Activated naive CD8-positive, alpha-beta T cell treated with anti-CD3 and anti-CD28 coated beads for 36 hours (primary cell): ENCODE measurements at places on chromosomes 13 and 19.
A peak's percentile ranks its signal among the peaks of the same experiment; 100 is the strongest.

GRCh38 chr19:32651729-32652140 lies 23.2 kb downstream of the ANKRD27 start:
- DNase-seq, result no peak

GRCh38 chr19:45047188-45047797 lies 8.4 kb downstream of the CLASRP start:
- no peak for DNase-seq

DNA sequence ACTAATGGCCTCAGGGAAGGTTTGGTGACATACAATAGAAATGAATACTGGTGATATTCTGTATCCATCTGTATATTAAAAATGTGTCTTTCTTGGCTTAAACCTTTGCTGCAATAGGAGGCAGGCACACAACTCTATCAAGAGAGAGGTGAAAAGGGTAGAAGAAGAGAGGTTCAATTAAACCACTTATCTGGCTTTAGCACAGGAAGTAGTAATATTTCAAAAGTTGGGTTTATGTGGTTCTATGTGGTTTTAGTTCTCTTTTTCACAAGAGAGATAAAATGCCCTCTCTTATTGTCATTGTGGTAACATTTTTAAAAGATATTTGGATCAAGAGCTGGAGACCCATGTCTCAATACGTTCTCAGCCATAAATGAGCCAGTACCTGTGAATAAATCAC lies 146.2 kb upstream of the FNDC3A start:
- DNase-seq, result no peak

- no peak for DNase-seq
These were observed 76.1 kb downstream of the SIPA1L3 start for GRCh38 chr19:37983153-37983552.

- no peak for DNase-seq
These were observed 4.2 kb downstream of the ADGRE5 start for GRCh38 chr19:14385492-14385891.

DNA sequence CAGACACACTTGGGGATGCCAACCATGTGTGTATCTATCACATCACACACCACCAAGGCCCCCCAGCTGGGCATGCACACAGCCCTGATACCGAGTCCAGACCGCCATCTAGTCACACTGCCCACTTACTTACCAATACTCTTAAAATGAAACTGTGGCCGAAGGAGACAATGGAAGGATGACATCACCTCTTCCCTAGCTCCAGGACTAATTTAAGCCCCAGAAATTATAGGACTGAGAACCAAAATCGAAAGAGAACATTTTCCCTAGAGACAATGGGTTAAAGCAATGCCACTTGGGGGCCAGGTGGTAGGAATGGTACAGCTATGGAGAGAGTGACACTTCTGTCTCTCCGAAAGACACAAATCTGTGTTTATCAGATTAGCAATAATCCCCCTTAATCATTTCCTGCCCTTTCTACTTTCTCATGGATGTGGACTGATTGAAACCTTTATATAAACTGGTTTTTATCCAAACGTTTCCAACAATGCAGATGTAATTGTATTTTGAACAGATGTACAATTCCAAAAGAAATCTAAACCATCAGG lies 663 bp upstream of the GGACT start:
- no peak for DNase-seq

- DNase-seq, result no peak
These were observed 84.4 kb downstream of the FAM216B start for GRCh38 chr13:42865768-42866102.

DNA sequence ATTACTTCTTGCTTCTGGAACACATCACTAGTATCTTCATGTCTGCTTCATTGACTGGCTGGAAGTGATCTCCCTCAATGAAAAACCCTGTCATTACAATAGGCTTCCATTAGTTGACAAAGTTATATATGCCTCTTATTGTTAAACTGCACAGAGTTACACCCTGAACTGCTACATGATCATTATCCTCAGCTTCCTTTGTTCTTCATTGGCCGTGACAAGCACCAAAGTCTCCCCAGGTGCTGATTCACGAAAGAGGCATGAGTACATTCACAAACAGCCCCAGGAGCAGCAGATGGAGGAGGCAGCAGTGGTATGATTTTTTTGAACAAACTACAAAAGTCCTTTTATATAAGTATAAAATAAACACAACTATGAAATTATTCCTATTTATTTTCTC lies 51.4 kb downstream of the VWA8 start:
- DNase-seq, result no peak

GRCh38 chr19:29379257-29380021 lies 146.4 kb upstream of the VSTM2B start:
- DNase-seq, result no peak

DNA sequence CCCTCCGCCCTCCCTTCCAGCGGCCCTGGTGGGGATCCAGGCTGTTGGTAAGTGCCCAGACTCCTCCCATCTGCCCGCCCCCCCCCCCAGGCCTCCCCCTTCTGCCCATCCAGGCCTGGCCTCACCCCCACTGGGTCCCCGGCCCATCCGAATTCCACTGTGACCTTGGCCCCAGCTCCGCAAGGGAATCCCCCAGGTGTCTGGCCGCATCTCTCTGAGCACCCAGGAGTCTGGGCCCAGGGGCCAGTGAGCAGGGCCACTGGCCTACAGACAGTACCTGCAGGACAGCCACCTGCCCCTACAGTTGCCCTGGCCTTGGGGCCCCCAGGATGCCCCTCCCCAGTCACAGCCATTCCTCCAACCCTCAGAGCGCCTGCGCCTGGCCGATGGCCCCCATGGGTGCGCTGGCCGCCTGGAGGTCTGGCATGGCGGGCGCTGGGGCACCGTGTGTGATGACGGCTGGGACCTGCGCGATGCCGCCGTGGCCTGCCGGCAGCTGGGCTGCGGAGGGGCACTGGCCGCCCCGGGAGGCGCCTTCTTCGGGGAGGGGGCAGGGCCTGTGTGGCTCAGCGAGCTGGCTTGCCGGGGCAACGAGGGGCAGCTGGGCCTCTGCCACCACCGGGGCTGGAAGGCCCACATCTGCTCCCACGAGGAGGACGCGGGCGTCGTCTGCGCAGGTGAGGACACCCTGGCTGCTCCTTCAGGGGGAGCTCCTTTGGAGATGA lies 912 bp downstream of the SSC5D start:
- no peak for DNase-seq

DNA sequence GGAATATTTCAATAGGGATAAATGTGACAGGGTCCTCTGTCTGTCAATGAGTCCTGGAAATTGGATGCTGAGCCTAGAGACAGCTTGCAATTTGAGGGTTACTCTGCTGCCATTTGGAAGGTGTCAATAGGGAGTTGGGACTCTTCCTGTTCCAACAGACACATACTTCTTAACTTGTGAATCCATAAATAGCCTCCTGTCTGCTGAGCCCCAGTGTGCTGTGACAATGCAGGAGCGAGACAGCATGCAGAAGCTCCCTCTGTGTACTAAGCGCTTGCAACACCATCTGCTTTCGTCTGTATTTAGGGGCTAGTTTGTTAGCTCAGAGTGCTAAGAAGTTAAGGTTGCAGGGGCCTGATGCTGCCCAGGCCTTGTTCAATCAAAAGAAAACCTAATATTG lies 58.5 kb upstream of the GPR12 start:
- DNase-seq, result no peak

DNA sequence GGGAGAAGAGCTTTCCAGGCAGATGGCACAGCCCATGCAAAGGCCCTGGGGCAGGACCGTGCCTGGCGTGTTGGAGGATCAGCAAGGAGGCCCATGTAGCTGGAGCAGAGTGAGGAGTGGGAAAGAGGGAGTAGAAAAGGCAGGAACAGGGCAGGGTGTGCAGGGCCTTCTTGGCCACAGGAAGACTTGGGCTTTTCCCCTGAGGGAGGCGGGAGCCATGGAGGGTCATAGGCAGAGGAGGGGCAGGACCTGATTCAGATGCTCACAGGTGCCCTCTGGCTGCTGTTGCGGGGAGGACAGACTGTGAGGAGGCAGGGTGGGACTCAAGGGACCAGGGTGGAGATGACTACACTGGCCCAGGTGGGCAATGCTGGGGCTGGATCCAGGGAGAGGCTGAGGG lies 13.8 kb upstream of the PTPRS start:
- DNase-seq, result peak; percentile 33

GRCh38 chr13:101401196-101401595 lies 15.1 kb downstream of the NALCN start:
- no peak for DNase-seq

DNA sequence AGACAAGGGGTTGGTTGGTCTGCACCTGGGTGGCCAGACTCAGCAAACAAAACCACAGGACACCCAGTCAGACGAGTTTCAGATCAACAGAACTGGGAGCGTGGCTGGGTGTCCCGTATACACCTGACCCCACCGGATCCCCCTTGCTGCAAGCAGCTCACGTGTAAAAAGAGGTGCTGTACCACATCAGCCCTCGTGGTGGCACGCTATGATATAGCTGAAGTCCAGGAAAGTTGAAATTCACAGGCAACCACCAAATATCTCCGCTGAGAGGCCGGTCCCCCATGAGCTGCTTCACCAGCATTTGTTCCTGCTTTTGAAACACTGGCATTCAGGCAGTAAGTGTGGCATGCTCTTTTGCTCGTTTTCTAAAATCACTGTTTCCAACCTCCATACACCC lies 92.3 kb downstream of the TUBA3C start:
- no peak for DNase-seq

DNA sequence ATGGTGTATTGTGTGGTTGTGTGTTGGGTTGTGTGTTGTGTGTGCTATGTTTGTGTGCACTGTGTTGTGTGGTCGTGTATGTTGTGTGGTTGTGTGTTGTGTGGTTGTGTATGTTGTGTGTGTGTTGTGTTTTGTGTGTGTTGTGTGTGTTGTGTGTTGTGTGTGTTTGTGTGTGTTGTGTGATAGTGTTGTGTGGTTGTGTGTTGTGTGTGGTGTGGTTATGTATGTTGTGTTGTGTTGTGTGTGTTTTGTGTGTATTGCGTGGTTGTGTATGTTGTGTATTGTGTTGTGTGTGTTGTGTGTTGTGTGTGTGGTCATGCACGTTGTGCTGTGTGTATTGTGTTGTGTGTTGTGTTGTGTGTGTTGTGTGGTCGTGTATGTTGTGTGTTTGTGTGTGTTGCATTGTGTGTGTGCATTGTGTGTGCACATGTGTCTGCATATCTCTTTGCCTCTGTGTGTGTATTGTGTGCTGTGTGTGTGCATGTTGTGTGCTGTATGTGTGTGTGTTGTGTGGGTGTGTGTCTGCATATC lies 2.9 kb downstream of the C3 start:
- DNase-seq, result no peak

DNA sequence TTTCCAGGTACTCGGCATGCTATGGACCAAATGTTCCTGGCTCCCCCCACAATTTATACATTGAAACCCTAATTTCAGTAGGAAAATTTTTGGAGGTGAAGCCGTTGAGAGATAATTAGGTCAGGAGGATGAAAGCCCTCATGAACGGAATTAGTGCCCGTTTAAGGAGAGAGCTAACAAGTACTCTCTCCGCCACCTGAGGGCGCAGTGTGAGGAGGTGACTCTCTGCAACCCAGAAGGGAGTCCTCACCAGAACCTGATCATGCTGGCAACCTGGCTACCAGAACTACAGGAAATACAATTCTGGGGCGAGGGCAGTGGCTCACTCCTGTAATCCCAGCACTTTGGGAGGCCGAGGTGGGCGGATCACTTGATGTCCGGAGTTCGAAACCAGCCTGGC lies 397.8 kb downstream of the SLITRK5 start:
- no peak for DNase-seq

- DNase-seq, result no peak
These were observed 19.8 kb upstream of the ZNF91 start for GRCh38 chr19:23415034-23415433.

DNA sequence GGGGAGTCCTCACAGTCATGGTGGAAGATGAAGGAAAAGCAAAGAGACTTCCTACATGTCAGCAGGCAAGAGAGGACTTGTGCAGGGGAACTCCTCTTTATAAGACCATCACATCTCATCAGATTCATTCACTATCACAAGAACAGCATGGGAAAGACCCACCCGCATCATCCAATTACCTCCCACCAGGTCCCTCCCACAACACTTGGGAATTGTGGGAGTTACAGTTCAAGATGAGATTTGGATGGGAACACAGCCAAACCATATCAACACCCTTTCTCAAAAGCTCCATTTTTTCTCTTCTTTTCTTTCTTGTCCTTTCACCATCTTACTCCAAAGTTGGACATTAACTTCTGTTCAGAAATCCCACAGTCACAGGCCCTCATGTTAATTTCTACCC lies 4.7 kb upstream of the LRP3 start:
- DNase-seq, result no peak

DNA sequence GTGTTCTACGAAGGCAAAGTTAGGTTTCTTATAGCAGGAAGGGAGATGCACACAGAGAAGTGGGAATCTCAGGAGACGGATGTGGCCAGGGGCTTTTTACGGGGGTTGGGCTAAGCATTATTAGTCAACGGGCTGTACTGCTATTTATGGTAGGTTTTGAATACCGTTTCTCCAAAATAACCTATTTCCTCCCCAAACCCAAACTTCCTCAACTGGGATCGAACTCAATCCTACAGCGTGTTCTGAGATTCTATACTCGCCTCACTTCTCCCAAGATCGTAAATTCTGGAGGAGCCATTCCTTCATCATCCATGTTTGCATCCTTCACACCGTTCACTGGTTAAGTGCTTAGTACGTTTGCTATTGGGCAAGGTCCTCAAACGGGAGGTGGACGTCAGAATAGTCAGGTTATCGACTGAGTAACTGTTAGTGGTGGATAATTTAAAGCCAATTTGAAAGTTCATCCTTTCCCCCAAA lies 1.2 kb upstream of the TRIM13 start:
- no peak for DNase-seq

DNA sequence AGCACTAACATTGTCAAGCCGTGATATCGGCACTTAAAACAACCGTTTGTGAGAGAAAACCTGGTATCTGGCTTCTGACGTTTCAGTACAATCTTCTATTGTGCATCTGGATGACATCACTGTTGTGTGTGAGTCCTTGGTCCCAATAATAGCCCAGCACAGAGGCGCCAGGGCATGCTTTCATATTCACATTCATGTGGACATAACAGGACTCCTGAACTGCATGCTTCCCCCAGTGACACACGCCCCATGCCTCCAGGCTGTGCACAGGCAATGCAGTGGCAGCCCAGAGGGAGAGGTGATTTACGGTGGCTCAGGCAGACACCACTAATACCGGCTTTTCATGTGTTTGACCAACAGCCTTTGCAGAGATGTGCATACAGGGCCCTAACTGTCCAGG lies 58.1 kb downstream of the MRPL57 start:
- DNase-seq, result no peak

- DNase-seq, result no peak
These were observed 84.0 kb downstream of the RGCC start for GRCh38 chr13:41541142-41541938.

- no peak for DNase-seq
These were observed 1058.2 kb downstream of the PCDH9 start for GRCh38 chr13:66171920-66172319.
